ENCODE measurements at places on chromosomes 2 and 18.
A peak's percentile ranks its signal among the peaks of the same experiment; 100 is the strongest.

DNA sequence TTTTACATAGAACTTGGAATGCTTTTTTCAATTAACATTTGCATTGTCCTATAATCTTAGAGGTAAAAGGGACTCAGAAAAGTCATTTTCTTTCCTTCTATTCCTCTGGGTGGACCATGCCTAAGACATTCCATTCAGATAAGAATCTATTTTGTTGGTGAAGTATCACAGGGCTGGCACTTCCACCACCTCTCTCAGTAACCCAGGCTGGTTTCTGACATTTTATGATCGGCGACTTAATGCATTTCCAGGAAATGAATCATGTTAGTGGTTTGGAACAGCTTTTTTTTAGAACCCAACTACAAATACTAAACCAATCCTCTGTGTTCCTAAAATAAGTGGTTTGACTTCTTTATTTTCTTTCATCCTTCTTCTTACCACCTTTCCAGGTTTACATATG lies 27.0 kb downstream of the GAD1 start:
- DNase-seq, result no peak

DNA sequence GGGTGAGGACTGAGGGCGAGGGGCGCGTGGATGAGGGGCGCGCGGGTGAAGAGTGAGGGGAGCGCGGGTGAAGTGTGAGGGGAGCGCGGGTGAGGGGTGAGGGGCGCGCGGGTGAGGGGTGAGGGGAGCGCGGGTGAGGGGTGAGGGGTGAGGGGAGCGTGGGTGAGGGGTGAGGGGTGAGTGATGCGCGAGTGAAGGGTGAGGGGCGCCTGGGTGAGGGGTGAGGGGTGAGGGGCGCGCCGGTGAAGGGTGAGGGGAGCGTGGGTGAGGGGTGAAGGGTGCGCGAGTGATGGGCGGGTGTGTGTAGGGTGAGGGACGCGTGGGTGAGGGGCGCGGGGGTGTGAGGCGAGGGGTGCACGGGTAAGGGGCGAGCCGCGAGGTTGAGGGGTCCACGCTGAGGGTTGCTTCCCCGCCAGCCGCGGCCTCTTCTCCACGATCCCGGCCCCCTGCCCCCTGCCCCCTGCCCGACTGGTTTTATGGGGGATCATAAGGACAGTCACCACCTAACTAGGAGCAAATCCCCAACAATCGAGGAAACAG lies 1.1 kb upstream of the SLC66A2 start:
- DNase-seq, result no peak

DNA sequence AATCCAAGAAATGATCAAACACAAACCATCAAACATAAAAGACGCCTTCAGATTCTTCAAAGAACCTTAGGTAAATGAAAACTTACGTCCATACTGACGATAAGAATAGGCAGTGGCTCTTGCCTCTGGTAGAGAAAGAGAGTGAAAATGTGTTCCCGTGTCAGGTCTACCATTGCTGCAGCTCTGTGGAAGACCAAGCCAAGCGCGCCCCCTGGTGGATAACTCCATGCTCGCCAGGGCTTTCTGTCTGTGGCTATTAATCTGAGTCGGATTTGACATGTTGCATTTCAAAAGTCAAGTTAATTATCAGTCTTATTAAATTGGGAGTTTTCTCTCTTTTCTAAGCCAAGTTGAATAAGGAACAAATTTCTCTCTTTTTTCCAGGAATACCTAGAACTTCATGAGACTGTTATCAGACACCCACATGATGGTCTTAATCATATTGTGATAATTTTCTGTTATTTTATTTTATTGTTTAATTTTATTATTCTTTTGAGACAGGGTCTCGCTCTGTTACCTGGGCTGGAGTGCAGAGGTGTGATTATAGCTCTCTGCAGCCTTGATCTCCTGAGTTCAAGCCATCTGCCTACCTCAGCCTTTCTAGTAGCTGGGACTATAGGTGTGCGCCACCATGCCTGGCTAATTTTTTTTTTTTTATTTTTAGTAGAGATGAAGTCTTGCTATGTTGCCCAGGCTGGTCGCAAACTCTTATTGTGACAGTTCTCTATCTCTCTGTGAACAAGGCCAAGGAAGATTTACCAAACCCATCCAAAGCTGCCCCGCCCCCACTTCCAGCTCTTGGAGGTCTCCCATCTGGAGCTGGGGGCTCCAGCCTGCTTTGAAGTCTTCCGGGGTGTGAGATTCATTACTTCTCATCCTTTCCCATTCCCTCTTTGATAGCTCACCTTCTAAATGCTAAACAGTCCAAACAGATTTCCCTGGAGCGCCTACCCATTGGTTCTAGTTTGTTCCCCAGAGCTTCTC lies 15.8 kb upstream of the ZAP70 start:
- peak; percentile 67 for DNase-seq

DNA sequence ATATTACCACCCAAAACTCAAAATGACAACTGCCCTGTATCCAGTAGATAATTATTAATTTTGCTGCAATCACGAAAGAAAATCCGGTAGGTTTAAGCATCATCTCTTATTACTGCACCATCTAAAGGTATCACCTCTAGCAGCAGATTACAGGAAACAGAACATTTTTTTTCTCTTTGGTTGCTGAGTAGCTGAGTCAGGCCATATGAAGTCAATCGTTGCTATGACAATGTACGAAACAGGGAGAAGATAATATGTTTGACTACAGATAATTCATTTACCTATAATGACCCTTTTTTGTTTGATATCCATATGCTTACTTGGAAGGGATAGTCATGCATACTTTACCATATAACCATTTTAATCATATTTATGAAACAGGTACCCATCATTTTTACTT lies 831.6 kb upstream of the CHAC2 start:
- no peak for DNase-seq

- no peak for DNase-seq
These were observed 1964.3 kb downstream of the SUCLG1 start for GRCh38 chr2:82494739-82495138.

DNA sequence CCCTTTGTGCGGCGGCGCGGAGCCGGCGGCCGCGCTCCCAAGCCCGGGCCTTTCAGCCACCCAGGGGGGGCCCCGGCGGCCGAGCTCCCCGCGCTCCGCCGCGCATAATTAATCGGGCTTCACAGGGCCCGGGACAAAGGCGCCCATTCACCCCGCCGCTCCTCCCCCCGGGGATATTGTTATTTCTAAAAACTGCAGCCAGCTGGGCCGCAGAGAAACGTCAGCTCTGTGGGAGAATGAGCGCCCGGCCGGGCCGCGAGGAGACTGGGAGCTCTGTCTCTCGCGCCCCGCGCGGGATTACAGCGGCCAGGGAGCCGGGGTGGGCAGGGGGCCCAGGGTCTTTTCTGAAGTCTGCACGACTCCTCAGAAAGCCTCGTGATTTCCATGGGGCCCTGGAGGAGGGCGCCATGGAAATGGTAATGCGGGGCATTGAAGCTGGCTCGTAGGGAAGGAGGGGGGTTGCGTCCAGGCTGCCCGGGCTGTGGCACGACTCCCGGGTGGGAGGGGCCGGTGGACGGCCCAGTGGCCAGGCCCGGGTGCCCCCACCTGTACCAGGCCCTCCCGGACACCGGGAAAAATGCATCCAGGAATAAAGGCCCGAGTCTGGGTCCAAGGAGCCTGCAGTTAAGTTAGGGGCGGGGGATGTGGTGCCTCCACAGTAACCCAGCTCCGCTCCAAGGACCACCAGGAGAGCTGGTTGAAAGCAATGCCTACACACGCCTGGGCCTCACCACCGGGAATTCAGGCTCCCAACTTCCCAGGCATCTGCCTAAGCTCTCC lies 125.3 kb downstream of the ZFP36L2 start:
- no peak for DNase-seq

DNA sequence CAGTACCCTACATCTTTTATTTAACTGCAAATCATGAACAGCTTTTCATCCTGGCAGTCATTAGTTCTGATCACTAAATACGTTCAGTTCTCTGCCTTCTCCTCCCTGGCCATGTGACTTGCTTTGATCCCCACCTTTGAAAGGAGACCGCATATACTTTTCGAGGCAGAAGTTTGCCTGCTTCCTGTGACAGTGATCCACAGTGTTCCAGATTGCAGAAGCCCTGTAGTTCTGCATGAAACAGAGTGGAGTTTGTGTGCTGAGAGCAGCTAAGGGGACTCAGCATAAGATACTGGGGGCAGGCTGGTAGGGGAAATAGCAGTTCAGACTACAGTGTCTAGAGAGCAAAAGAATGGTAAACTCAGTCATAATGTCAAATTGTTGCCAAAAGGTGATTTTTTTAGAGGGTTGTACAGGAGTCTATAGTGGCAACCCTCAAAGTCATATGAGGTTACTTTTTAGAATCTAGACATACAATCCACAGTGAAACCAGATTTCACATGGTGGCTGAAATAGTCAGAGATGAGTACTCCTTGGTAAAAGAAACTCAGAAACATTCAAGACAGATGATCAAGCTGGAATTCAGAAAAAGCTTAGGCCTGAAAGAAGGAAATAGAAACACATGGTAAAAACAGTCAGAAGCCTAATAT lies 1800.4 kb upstream of the CELF4 start:
- DNase-seq, result no peak

- DNase-seq, result no peak
These were observed 9.6 kb downstream of the SSB start for GRCh38 chr2:169808221-169808620.

DNA sequence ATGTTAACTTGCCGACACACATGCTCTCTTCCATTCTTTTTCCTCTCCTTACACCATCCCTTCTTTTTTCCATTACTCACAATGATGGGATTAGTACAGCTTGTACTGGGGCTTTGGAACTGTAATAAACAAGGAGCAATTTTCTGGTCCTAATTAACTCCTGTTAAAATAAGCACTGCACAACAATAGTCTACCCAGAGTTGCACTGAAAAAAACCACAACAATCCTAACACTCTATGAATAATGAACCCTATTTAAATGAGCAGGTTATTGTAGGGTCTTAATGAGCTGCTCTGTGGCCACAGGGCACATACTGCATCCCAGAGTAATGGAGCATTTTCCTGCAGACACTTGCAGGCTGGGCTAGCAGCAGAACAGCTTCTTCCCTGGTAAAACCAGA lies 380.3 kb downstream of the NRXN1 start:
- DNase-seq, result no peak

GRCh38 chr2:190859347-190860297 lies 21.0 kb upstream of the GLS start:
- no peak for DNase-seq

DNA sequence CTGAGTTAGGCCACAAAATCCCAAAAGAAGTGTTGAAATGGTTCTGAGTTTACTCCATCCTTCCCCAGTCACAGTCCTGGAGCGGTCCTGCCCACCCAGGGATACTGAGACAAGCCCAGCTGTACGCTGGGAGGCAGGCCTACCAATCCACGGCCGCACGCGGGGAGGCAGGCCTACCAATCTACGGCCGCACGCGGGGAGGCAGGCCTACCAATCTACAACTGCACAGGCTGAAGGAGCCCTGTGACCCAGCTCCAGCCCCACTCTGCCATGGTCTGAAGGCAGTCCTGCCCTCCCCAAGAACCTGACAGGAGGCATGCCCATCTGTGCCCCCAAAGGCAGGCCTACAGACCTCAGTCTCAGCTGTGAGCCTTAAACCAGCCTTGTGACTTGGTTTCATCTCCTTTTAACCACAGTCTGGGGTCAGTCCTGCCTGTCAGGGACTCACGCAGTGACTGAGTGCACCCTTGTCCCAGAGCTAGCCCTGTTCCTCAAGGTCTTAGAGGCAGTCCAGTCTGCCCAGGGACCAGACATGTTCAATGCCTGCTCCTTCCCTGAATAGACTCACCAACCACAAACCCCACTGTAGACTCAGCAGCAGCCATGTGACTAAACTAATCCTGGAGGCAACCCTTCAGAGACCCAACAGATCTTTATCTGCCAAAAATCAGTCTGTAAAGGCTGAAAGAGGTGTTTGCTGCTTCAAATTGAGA lies 36.8 kb downstream of the GPC1 start:
- no peak for DNase-seq

- DNase-seq, result no peak
These were observed 314.3 kb upstream of the POU3F3 start for GRCh38 chr2:104539649-104540048.

DNA sequence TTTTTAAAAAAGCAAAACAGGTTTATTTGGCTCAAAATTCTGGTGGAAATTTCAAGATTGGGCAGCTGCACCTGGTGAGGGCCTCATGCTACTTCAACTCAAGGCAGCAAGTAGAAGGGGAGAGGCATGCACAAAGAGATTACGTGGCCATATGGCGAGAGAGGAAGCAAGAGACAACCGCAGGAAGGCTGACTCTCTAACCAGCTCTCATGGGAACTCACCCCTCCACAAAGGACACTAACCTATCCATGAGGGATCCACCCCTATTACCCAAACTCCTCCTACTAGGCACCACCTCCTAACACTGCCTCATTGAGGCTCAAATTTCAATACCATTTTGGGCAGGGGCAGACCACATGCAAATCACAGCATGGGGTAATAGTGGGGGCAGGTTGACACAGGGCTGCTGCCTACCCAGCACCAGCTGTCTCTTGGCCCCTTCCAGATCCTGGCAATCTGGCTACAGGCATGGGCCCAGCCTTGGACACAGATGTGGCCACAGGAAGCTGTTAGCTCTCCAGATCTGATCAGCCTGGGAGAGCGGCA lies 2.0 kb upstream of the CAPN10 start:
- DNase-seq, result no peak

DNA sequence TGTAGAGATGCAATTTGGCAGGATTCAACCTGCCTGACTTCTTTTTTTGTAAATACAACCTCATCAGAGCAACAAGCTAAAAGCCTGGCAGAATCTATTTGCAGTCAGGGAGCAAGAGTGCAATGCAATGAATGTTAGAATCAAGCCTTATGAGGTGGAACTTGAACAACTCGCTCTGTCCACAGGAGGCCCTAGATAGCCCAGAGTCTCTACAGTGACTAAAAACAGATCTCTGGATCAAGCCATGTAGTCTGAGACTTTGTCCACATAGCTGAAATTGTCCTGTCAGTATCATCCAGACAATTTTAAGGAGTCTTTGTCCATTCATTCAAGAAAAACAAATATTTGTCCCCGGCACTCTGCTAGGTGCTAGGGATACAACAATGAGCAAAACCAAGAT lies 32.0 kb upstream of the CDK5R2 start:
- peak; percentile 80 for DNase-seq

DNA sequence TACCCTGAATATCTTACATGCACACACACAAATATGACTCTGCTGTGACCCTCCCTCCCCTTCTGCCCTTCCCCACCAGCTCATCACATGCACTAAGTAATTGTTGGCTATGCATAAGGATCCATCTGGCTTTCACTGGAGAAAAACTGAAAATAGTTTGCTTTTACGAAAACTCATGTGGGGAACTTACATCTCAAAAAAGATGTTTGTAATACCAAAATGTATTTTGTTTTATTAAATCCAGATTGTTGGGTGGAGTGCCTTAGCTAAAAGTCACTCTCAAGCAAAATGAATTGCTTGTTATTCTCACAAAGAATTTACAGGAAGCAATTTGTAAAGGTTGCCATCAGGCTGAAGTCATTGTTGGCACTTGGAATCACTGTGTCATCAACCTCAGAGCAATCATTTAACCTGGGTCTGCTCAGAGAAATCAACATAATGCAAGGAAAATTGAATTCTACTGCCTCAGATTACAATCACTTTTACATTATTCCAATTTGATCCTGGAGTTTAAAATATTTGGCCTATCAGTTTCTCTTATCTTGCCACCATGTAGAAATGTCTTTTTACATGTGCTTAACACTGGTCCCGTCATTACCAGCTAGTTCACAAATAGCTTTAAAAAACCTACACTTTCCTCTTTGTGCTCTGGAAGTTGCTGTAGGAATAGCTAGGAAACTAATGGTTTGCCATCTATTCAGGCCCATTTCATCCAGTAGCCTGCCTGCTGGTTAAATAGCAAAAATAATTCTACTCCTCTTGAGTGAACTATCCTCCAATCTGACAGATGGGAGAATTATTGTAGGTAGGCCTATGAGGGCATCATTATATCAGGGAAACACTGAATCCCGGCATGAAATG lies 90.3 kb upstream of the TMEM17 start:
- DNase-seq, result no peak

Measured in NCI-H748 treated with DMSO at 0.1 percent for 48 hours (cell line).